Retinal pigment epithelial cell (primary cell): ENCODE measurements at places on chromosomes 1 and 21.

GRCh38 chr1:166900987-166901386 is 24.9 kb upstream of the TADA1 start:
- DNase-seq: no peak

GRCh38 chr1:25356848-25357247 is 18.7 kb downstream of the TMEM50A start:
- no peak for DNase-seq

DNA sequence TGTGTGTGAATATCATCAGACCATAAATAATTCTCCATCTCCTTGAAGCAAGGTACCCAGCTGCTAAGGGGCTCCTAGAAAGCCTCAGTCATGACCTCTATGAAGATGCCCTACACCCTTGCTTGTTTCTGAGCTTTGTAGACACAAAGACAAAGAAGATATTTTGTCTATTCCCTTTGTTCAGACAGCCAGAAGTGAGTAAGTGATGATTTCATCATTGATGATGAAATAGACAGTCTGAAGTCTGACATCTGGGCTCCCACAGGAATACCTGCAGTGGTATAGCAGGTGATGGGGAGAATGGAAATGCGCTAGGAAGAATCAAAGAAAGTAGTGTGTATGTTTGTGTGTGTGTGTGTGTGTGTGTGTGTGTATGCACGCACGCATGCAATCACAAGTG is 82.2 kb upstream of the DPT start:
- DNase-seq: no peak

DNA sequence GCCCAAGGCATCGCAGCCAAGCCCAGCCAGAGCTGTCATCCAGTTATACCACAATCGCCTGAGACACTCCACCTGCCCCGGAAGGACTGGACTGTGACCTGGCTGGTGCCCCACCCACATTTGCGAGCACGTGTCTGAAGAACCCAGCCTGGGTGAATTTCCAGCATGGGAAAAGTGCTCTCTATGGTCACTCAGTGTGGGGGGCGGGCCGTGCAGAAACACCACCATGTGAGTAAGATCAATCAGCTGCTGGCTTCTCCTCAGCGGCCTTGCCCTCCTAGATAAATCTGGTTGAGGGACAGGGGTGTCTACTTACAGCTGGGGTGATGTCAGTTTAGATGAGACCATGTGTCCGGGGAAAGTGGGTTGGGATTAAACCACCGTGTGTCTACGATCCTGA is 44.8 kb downstream of the URB1 start:
- no peak for DNase-seq

DNA sequence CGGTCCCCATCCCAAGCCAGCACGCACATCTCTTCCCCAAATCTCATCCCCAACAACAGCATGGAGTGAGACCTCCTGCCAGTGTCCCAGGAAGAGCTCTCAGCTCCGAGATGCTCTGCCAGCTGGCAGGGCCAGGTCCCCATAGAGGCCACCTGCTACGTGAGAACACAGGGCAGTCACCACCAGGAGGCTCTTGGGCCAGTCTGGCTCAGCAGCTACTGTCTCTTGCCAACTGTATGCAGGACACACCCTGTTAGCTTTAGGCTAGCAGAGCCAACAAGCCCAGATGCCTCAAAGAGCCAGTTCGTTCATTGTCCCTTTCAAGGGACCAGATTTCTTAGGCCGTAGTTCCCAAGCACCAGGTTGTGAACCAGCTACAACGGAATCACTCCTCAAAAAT is 36.9 kb downstream of the FBXO2 start:
- no peak for DNase-seq

GRCh38 chr1:232810856-232811255 is 5.6 kb downstream of the MAP10 start:
- no peak for DNase-seq

GRCh38 chr1:115237023-115237422 is 101.0 kb downstream of the NGF start:
- no peak for DNase-seq

GRCh38 chr1:42852608-42852980 is 6.2 kb downstream of the ZNF691 start:
- DNase-seq: no peak

- no peak for DNase-seq
Measured at GRCh38 chr1:99326215-99326949, 62.1 kb downstream of the PLPPR4 start.

DNA sequence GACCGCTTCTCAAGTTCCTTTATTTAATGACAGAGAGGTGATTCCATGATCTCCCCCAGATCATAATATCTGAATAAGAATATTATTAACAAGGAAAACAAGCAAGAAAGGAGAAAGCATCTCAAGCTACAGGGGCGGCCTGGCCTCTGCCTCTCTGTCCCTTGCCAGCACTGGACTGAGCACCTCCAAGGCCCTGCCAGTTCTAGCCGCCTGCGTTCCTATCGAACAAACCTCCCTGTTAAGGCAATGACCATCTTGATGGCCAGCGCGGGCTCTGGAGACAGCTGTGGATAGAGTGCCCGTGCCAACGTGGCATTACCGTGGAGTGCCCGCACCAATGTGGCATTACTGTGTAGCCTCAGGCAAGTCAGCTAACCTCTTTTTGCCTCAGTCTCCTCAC is 84.8 kb downstream of the NPHP4 start:
- DNase-seq: no peak

DNA sequence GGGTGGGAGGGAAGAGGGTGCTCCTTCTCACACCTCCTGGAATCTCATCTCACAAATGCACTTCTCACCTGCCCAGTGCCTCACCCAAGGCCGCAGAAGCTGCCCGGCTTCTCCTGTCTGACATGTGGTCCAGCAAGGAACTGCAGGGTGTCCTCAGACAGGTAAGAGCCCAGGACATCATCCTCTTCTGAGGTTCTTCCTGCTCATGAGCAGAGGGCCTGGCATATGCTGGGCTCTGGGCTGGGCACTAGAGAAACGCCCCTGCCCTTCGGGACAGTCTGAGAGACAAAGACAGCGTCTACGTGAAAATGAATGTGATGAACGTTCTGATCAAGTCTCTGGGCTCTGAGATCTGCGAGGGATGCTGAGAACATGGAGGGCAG is 42.4 kb downstream of the PKP1 start:
- no peak for DNase-seq
